COLO829 (cell line): ENCODE measurements at places on chromosomes 1 and 21.
A peak's percentile ranks its signal among the peaks of the same experiment; 100 is the strongest.

- no peak for DNase-seq
Observed at GRCh38 chr1:25186161-25187007, 45.9 kb downstream of the SYF2 start.

DNA sequence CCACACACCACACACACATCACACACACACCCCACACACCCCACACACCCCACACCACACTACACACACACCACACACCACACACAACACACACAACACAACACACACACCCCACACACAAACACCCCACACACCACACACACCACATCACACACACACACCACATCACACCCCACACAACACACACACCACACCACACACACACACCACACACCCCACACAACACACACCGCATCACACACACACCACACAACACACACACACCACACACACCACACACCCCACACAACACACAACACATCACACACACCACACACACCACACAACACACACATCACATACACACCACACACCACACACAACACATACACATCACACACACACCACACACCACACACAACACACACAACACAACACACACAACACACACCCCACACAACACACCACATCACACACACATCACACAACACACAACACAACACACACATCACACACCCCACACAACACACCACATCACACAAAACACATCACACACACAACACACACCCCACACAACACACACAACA, 2.4 kb downstream of the LYPD8 start:
- DNase-seq, result no peak

DNA sequence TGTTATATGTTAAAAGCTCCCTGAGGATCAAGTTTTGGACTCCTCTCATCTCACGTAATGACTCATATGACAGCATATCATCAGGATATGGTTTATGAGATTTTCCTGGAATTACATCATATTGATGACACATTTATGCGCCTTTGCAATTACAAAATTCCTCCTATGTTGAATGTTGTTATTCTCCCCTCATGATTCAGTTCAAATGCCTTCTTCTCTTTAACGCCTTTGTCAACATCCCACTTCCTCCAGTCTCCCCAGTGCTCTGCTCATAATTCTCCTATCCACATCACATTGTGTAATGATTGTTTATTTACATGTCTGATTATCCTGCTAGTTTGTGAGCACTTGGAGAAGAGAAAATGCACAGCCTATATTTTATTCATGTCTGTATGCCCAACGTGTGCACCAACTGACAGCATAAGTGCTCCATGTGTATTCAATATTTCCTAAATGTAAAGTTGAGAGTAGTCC, 80.9 kb upstream of the BACH1 start:
- DNase-seq, result peak; percentile 41

DNA sequence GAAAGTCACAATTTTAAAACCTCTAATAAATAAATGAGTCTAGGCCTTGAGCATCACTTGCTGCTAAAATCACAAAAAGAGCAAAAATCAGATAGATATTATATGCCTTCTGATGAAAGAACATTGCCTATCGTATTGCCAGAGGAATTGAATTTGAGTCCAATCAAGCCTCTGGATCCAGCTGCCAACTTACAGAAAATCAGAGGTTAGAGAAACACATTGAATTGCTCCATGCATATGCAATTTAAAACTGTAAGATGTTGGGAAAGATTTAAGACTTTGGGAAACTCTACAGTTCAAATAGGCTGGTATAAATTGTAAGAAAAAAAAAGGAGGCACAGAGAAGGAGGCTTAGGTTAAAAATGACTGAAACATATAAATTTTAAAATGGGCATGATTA, 93.5 kb downstream of the TM2D1 start:
- DNase-seq, result no peak

DNA sequence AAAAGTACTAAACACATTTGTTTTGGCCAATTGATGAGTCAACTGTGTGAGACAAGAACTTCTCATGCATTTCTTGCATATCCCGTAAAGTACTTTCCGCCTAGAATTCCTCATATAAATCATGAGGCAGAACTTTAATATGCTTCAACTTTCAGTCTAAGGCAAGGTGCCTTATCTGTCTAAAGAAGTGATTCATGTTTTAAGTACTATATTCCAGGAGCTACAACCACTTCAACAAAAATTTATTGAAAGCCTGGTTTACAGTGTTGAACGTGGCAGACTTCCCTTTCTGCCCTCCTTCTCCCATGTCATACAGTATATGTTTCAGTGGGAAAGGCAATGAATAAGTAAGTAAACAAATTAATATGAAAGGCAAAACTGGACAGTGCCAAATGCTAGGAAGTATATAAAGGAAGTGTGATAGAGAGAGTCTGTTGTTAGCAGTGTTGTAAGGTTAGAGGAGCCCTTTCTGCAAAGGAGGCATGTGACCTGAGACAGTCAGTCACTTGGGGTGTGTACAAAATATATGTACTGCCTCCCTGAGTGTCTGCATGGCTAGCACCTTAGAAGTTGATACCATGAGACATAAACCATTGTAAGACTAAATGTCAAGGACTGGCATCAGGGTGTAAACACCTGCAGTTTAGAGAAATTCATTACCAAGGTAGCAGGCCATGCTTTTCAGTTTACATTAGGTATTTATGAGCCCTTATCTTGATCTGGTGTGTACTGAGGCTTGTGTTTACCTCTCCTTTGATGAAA, 362.2 kb downstream of the SRGAP2C start:
- DNase-seq, result no peak

DNA sequence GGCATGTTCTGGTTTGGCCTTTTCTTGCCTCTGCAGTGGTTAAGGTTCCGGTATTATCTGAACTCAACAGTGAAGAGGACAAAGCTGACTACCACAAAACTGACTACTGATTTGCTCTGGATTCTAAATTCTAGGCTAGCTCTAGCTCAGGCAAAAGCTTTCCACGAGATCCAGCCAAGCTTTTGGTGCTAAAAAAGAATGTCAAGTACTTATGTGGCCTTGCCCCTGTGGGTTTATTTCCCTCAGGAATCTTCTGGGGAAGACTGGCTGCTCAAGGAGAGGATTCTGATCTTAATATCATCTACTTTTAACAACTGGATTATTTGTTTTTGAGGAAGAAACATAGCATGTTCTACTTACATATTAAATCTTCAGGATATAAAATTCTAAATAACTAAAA, 26.1 kb upstream of the MTMR11 start:
- no peak for DNase-seq

- DNase-seq, result no peak
Observed at GRCh38 chr1:110888641-110889040, 15.7 kb downstream of the CD53 start.

- DNase-seq, result no peak
Observed at GRCh38 chr1:100713626-100714025, 5.9 kb upstream of the VCAM1 start.

DNA sequence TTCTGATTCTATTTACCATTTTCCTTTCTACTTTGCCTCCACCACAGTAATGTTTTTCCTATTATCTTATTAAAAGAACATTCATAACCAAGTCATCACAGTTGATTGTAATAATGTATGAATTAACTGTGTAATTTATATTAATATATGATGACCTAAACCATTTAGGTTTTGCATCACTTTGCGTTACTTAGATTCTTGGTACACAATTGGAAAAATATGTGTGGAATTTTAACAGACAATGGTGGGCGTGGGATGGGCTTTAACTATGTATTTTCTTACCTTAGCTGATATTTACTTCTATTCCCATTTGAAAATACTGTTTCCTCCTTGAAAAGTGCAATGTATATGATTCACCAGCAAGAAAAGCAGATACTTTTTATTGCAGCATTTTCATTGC, 3.6 kb downstream of the KRTAP21-3 start:
- no peak for DNase-seq

- no peak for DNase-seq
Observed at GRCh38 chr21:19031953-19032352, 628.4 kb upstream of the TMPRSS15 start.

DNA sequence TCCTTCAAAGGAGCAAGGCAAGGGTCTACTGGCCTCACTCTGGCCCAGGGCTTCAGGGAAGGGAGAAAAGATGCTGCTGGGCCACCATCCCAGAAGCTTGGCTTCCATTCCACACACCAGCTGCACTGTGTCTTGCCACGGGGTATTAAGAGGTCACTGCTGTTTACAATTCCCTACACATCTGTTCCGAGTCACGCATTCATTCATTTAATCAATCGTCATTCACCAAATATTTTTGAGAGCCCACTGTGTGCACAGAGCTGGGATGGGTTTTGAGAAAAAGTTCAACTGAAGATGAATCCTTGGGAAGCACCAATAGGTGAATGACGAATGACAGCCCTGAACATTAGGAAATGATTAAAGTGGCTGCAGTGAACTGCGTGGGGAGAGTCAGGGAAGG, 101.7 kb downstream of the NAV1 start:
- no peak for DNase-seq

DNA sequence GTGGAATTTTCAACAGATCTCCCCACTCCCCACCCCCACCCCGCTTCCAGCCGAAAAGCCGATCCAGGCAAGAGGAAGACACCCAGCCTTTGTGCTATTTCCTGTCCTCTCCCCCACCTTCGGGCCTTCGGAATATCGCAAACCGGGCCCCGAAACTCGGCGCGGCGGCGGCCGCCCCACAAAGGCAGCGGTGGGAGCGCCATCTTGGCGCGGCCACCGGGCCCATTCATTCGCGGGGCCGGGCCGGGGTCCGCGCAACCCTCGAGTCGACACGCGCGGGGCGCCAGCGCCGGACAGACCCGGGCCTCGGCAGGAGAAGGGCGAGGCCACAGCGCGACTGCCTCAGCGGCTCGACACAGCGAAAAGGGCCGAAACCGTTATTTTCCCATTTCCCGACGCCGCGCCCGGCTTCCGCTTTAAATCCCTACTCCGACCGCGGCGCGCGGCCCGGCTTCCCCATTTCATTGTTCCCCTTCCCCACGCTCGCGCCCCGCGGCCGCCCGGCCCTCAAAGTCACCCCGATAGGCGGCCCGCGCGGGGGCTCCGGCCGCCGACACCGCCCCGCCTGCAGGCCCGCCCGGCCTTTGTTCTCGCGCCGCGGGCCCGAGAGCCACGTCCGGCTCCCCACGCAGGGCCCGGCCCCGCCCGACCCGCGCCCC, 911 bp downstream of the GNB1 start:
- no peak for DNase-seq

DNA sequence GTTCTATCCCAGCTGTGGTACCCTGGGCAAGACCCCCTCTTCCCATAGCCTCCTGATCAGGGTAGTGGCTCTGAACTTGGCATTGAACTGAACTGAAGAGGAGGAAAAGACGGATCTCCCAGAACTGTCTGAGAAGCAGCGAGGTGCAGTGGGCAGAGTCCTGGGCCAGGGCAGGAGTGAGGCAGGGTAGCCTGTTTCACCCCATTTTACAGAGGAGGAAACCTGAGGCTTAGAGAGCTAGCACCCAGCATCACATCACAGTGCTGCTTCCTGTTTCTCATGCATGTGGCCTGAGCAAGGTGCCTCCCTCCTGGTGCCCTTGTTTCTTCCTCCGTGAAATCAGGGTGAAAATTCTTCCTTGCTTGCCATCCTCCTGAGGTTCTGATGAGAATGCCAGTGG, 17.1 kb downstream of the ZNF362 start:
- no peak for DNase-seq

DNA sequence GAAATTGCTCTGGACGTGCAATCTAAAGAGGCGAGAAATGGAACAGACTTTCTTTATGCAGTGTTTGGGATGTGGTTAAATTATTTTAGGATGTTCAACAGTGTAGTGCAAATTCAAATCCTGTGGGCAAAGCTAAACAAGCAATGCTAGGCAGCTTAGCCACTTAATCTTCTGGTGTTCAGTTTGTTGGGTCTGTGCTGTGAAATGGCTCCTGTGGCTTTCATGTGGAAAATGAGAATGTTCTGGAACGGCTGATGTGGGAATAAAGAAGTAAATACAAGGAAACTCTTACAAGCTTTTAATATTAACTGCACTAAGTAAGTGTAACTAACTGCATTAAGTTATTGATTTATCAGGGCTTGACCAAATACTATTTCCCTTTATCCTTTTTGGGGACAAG, 766.6 kb downstream of the ADGRL2 start:
- DNase-seq, result no peak

GRCh38 chr1:47208374-47208850, 18.6 kb upstream of the PDZK1IP1 start:
- DNase-seq, result no peak

DNA sequence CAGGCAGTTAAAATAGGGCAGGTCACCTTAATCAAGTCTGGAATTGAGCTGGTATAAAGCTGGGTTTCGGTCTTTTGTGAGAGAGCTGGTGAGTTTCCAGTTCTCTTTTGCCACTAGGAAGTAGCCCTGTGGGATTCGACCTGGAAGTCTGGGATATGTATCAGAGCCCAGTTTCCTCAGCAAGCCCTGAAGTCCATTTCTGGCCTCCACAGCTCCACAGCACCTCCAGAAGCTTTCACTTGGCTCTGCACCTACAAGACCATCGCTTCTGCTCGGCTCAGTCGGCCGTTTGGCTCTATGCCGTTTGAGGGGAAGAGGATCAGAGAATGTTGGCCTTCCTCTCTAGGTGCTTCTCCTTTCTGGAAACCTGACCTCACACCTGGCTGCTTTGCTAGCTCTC, 148.0 kb downstream of the GALNT2 start:
- DNase-seq, result no peak

DNA sequence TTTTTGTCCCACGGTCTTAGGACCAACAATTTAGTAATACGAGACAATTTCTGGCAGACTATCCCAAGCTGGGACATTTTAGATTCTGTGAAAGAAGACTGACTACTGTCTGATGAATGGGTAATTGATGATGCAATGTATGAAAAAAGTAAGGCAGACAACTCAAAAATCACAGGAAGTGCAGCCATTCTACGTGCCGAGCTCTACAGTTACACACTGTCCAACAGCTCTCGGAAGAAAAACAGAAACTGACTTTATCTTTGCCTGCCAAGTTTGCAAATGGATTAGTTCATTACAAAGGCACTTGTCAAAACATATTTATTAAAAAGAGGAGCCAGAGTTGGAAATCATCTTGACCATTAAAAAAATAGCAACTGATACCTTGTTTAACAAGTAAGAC, 31.3 kb downstream of the ZBTB8B start:
- peak; percentile 57 for DNase-seq

DNA sequence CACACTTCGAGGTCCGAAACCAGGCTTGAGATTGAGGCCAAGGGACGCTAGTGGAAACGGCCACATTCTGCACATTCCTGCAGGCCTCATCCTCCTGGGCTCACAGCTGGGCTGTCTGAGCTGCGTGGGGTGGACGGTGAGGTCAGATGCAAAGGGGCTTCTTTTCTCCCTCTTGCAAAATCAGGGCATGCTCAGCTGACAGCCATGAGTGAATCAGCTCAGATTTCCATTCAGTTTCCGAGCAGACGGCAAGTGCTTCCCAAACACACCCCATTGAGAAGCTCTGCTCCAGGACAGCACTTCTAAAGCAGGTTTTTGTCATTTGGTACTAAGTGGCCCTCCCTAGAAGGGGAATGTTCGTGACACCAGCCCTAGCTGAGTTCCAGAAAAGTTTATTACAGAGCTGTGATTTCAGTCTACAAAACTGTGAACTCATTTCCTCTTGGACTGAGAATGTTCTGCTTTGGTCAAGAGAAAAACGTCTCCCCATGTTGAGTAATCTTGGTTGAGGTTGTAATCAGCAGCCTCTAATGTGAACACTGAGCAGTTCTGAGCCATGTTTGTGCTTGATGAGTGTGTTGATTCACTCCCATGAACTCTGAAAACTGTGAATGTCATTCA, 10.0 kb downstream of the PDPN start:
- DNase-seq, result no peak
